Amniotic stem cell (primary cell): ENCODE measurements at places on chromosomes 16 and 17.

DNA sequence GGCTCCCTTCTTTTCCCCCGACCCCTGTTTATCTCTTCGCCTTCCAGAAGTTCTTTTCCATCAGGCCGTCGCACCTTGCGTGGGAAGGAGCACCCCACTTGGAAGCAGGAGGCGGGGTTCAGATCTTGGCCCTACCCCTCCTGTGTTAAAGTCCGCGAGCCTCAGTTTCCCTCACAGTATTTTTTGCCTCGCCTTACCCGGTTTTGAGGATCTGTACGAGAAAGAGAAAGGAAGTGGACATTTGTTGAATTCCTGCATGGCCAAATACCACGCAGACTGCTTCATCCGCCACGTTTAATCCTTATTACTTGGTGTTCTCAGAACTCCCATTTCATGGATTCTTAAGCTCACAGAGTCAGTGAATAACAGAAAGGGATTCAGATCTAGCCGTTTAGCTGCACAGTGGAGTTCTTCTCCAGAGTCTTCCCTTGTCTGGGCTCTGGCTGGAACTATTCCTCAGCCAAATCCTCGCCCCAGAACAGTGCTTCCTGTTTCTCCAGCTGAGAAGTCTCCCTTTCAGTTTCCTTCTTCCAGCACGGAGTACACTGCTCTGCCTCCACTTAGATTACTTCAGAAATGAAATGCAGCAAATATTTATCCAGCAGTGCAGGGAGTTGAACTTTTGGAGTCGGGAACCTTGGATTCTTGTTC, 590 bp downstream of the TMEM219 start:
- no peak for DNase-seq

GRCh38 chr16:58507963-58508670, 7.2 kb upstream of the SETD6 start:
- no peak for DNase-seq

DNA sequence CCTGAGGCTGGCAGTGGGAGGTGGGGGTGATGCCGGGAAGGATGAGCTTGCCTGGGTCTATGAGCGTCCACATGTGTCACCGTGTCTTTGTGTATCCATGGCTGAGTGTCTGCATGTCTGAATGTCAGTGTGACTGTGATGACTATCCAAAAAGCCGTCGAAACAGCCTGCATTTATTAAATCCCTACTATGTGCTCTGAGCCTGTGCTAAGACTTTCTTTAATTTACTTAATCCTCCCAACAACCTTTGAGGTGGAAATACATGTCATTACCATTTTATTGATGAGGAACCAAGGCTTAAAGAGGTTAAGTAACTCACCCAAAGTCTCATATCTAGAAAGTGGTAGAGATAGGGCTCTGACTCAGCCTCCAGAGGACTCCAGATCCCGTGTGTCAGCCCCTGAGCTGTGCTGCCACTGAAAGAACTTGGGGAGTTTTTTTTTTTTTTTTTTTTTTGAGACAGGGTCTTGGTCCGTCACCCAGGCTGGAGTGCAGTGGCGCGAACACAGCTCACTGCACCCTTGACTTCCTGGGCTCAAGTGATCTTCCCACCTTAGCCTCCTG, 20.0 kb downstream of the ARHGAP23 start:
- DNase-seq: no peak

- no peak for DNase-seq
Measured at GRCh38 chr16:85752511-85753420, 1.9 kb upstream of the C16orf74 start.

DNA sequence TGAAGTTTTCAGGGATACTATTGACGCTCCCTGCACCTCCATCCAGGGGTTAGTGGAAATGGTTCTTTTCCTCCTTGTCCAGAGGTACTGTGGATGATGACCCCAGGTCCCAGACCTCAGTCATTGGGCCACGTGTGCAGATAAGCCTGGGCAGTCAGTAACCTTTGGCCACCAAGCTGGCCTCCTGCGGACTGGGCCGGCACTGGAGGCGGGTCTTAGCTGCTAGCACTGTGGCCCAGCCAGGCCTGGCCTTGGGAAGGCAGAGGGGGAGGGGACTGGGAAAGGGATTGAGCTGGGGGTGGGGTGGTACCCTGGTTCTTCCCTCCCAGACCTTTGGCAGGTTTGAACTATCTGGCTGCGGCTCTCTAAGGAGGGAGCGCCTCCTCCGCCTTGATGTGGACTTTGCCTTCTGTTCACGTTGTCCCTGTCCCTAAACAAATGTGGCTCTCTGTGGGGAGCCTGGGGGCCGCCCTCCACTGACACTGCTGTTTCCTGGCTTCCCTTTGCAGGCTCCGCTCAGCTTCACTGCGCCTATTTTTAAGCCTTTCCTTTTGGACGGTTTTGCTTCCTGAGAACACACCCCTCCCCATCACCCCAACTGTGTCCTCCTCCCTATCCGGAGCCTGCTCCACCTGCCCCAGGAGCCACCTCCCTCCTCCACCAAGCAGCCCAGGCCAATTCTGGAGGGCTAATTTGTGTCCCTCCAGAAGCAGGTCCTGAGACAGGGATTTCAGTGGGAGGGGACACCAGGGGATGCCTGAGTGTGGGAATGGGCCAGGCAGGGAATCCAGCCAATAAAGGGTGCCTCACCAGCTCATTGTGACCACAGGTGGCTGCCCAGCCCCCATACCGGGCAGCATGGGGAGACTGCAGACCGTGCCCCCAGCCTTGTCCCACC, 251.9 kb downstream of the SEC14L1 start:
- no peak for DNase-seq

- DNase-seq: no peak
Measured at GRCh38 chr17:51650202-51650601, 389.9 kb downstream of the UTP18 start.

DNA sequence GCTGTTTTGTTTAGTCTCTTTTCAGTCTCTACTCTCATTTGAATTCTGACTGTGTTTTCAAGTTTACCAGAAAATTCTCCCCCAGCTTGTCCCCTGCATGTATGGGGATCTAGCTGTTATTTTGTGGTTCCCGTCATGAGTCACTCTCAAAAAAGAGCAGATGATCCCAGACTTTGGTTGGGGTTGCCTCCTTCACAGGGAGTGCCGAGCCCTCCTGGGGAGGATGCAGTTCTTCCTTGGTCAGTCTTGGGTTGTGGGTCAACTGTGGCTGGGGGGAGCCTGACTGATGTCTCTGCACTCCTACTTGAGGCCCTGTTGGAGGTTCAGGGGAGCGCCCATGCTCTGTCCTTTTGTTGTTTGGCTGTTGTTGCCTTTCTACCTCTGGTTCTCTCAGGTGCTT, 37.7 kb downstream of the EPN2 start:
- DNase-seq: no peak

DNA sequence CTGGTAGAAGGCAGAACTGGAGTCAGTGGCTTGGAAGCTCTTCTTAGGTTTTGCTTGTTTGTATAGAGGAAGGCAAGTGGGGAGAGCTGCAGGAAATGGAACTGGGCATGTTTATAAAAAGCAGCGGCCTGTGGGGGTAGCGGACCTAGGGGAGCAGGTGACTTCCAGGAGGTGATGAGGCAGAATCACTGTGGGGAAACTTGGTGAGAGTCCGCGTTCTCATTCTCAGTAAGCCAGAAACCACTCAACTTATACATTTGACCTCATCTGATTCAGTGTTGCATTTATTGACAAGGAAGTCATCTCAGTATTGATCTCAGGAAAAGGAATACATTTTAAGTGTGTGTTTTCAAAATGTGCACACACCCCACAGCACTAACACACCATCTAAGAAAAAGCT, 299.8 kb downstream of the CNTNAP4 start:
- DNase-seq: no peak

DNA sequence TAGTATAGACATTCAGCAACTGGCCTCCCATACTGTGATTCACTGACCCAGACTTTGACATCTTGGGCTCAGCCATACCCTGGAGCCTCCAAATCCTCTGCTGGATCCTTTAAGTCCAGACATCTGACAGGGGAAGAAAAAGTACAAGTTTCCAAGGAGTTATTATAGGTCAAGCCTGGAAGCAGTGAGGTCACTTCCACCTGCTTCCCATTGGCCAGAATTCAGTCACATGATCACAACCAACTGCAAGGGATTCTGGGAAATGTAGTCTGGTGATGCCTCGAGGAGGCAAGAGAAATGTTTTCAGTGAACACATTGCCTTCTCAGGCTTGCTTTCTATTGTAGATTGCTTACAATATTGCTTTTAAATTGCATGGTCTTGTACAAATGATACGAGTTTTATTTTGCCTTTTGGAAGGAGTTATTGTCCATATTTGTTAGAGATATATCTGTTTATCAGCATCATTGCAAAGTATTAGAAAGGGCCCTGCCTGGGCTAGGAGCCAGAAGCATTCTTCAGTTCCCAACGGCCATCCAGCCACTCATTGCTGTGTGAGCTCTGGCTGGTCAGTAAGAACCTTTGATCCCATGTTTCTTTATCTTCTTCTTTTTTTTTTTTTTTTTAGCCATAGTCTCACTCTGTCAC, 696.9 kb downstream of the WWOX start:
- DNase-seq: no peak

GRCh38 chr17:8785547-8786413, 13.4 kb downstream of the MFSD6L start:
- peak; percentile 10 for DNase-seq

DNA sequence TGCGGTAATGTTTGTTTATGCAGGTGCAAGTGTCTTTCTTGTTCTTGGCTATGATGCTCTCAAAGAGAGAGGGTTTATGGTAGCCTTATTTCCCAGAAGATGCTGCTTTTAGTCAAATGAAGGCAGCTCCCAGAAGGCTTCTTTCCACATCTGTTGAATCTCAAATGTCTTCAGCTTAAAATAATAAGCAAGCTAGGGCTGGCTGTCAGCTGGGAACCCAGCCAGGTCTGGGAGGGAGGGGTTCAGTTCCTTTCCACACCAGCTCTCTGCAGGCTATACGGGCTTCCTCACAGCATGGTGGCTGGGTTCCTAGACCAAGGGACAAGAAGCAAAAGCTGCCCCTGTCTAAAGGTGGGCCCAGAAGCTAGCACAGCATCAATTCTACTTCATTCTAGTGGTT, 47.4 kb upstream of the ATF7IP2 start:
- no peak for DNase-seq

GRCh38 chr16:29154676-29155121, 169.8 kb downstream of the LAT start:
- no peak for DNase-seq

DNA sequence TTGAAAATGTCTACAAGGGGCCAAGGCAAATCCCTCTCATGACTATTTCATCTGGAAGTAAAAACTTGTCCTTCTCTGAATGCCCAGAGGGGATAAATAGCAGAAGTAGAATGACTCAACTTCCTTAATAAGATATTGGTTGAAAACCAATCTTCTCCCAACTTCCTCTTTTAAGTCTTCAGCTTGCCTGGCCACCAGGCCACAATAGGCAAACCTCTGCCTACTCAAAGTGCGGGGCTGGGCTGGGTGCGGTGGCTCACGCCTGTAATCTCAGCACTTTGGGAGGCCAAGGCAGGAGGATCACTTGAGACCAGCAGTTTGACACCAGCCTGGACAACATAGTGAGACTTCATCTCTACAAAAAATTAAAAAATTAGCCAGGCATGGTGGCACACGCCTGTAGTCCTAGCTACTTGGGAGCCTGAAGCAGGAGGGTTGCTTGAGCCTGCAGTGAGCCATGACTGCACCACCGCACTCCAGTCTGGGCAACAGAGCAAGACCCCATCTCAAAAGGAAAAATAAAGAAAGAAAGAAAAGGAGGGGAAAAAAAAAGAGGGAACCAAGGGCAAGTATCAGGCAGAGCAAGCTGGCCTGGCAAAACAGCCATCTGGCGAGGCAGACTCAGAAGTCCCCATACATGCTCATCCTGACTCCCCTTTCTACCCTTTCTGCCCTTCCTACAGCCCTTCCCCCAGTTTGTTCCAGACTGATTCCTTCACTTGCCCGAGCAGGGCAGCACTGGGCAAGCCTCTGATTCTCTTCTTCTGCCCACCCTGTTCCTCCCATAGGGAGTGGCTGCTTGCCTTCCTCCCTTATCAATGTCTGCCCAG, 20.6 kb downstream of the MAP3K14 start:
- no peak for DNase-seq

- no peak for DNase-seq
Measured at GRCh38 chr16:12416136-12416787, 387.4 kb downstream of the CPPED1 start.

- DNase-seq: no peak
Measured at GRCh38 chr16:29745853-29746345, at the start of gene C16orf54. TSS of gene C16orf54 (minus strand) at chr16:29745990. CDS start at chr16:29744951, 1,039 bp downstream.

- no peak for DNase-seq
Measured at GRCh38 chr16:66906916-66907836, 11.5 kb downstream of the CDH16 start.

DNA sequence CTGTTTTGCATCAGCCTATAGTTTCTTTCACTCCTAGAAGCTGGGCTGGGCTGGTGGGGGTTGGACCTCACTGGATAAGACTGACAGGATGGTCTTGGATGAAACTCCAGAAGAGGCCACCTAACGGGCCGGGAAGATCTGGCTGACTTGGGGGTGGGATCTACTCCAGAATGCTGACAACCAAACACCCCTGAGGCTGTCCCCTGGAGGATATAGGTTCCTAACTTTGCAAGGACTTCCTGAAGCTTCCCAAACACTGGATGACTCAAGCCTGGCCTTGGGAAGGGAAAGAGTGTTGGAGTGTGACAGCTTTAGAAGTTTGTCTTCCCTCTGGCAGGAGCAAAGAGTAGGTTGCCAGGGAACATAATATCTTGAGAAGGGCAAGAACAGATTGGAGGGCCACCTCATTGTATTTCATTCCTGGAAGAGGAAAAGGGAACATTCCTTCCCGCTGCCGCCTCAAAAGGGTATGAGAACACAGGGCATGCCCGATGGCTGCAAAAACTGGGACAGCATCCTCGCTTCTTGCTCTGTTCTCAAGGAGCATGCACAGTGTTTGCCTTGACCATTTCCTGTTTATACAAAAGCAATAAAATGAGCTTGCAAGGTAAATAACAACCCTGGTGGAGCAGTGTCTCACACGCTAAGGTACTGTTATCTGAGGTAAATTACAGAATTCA, 6.8 kb upstream of the CYB5B start:
- peak; percentile 34 for DNase-seq

- DNase-seq: peak; percentile 38
Measured at GRCh38 chr17:38735161-38735997, 5.2 kb downstream of the CISD3 start.

- no peak for DNase-seq
Measured at GRCh38 chr16:11042191-11042590, 97.8 kb downstream of the CLEC16A start.

GRCh38 chr17:76710863-76711611, at the start of gene MXRA7:
TSS of gene MXRA7 (minus strand) at chr17:76710965. CDS start at chr17:76710946, 19 bp downstream.
- DNase-seq: no peak

DNA sequence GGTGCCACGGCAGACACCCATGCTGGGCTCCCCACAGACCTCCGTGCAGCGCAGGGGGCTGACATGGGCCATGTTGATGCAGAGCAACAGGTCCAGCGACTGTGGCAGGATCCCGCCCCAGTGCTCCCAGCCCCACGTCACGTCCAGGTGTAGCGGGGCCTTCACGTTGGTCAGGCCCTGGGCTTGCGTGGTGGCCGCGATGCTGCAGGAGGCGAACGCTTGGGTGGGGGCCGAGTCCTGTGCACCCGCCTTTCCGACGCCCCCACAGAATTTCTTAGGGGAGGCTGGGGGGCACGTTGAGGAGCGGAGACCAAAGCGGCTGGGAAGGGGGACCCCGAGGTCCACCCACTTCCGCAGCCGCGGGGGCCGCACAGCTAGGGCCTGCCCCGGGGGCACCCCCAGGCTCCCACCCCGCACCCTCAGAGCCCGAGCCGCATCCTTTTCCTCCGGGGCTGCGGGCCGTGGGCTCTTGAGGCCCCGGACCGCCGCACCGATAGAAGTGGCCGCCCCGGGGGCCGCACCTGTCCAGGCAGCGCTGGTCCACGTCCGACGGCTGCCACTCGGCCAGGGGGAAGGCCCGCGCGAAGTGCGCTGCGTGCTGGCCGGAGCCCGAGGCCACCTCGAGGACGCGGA, 416 bp downstream of the METTL26 start:
- no peak for DNase-seq

GRCh38 chr16:78446486-78446885, 347.0 kb downstream of the WWOX start:
- no peak for DNase-seq
